Fibroblast of upper back skin (primary cell): ENCODE measurements at places on chromosomes 4 and X.

DNA sequence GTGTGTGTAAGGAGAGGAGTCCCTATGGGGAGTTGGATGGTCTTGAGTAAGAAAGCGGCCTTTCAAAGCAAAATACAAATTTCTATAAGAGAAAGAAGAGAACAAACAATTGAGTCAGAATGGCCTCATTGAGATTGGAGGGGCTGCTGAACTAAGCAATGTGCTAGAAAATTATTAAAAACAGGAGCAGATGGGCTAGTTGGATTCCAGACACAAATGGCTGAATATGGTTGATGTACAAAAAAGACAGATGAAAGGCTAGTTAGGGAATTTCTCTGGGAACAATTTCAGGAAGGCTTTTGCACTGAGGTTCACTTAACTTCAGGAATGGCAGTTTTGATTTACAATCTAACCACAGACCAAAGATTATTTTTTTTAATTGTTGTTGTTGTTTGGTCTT is 1806.8 kb upstream of the TENM3 start:
- peak; percentile 8 for DNase-seq

DNA sequence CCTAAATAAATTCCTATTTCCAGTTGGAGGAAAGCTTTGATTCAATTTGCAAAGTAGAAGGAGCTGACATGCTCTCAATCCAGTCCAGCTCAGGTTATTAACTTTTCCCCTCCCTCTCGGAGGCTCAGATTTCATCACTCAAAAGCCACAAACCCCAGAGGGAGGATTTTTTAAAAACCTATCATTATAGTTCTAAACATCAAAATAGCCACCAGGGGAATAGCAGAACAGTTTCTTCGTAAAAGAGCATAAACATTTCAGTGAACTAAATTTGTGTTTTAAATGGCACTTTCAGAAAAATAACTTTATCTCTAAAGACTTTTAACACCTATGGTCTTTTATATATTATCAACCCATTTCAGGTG is 8.8 kb downstream of the GPRIN3 start:
- peak; percentile 45 for DNase-seq

- no peak for DNase-seq
Measured at GRCh38 chrX:70128071-70128470, 5.2 kb upstream of the IGBP1 start.

DNA sequence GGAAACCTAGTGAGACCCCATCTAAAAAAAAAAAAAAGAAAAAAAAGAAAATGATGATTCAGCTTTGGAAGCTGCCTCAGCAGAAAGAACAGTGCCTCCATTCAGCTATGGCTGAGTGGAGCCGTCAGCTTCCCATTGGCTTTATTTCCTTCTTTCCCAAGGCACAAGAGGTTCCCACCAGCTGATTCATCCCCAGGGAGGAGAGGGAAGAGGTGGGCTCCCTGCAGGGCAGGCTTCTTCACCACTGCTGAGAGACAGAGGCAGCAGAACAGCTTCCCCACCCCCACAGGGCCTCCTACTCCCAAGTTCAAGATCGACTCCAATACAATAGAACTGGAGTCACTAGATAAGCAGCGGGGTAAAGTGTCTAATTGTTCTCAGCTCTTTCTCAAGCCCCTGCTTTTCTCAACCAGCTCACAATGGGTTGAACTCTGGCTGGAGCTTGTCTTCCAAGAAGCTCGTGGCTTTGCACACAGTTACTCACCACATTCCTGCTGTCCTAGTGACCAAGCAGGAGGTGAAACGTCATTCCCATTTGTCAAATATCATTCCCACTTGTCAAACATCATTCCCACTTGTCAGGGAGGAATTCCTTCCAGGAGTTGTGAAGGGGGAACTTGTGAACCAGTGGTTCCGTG is 47.8 kb downstream of the FHDC1 start:
- DNase-seq = peak; percentile 88

DNA sequence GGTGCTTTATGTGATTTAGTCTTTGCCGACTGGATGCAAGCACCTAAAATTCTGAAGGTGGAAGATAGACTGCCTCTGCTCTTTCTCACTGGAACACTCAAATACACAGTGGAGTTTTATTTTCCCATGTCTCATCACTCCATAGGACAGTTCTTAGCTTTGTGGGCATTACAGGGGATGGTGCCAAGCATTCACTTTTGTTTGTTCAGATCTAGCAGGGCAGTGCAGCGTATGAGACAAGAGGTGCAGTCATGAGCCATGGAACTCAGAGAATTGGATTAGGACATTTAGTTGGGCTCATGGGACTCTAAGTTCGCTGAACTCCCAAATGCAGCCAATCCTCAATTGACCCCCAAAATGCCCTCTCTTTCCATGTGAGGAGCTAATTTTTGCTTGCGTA is 1136.9 kb upstream of the PRKX start:
- no peak for DNase-seq

DNA sequence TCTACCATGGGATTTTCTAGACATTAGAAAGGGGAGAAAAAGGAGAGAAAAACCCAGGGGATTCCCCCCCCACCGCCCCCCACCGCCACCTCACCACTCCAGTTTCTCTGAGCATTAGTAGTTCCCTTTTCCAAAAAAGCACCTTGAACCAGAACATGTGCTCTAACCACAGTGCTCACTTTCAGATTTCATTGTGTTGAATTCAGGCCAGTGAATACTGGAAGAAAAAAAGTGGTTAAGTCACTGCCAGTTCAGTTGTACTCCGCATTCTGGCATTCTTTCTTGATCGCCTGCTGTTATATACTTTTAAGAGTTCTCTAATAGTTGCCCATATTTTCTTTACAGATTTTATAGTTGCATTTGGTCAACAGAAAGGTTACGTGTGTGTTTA is 40.9 kb downstream of the JADE3 start:
- no peak for DNase-seq

- no peak for DNase-seq
Measured at GRCh38 chr4:171622729-171623128, 190.5 kb upstream of the GALNTL6 start.

GRCh38 chr4:176437756-176438155 is 118.0 kb downstream of the SPCS3 start:
- no peak for DNase-seq

GRCh38 chrX:38085813-38086212 is 79.5 kb downstream of the SYTL5 start:
- DNase-seq = no peak

DNA sequence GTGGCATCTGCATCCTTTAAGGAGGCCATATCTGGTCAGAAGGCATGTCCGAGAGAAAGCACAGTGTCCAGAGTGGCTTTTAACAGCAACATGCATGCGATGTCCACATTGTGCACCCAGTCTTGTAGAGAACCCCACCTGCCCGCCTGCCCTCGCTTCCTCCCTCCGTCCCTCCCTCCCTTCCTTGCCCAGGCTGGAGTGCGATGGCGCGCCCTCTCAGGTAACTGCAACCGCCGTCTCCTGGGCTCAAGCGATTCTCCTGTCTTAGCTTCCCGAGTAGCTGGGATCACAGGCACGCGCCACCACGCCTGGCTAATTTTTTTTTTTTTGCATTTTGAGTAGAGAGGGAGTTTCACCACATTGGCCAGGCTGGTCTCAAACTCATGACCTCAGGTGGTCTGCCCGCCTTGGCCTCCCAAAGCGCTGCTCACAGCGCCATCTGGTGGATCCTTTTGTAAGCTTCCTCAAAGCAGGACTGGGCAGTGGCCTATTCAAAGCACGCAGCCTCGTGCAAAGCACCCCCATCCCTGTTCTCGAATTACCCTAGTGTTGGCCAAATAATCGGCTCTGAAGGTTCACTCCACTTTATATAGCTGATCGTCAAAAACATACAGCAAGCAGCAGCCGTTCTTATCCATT is 15.0 kb downstream of the BRCC3 start:
- peak; percentile 24 for DNase-seq

DNA sequence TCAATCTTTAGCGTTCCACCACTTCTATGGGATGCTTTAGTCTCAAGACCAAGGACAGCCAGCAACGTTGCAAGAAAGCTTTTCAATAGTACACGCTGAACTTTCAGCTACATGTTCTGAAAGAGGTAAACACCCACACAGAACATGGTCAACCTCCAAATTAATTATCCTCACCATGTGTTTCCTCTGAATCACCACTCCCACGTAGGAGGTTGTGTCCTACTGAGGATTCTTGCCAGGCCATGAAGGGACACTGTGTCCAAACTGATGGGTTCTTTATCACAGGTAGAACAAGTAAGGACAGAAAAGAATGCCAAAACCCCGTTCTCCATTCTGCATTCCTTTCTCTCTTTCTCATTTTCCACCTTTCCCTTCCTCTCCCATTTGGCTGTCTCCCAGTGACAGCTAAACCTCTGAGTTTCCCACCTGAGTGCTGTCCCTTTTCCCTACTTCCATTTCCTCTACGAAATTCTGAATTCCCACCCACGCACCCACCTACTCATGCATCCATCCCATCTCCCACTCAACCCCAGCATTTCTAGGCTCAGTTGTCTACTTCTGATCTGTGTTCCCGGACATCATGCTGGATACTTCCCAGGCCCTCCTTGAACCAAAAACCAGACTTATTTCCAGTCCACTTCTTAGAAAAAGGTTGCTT is 29.0 kb upstream of the GPM6B start:
- no peak for DNase-seq

GRCh38 chr4:9994246-9994847 is 26.9 kb downstream of the SLC2A9 start:
- no peak for DNase-seq

GRCh38 chrX:45063319-45064095 is 137.2 kb downstream of the DIPK2B start:
- no peak for DNase-seq

DNA sequence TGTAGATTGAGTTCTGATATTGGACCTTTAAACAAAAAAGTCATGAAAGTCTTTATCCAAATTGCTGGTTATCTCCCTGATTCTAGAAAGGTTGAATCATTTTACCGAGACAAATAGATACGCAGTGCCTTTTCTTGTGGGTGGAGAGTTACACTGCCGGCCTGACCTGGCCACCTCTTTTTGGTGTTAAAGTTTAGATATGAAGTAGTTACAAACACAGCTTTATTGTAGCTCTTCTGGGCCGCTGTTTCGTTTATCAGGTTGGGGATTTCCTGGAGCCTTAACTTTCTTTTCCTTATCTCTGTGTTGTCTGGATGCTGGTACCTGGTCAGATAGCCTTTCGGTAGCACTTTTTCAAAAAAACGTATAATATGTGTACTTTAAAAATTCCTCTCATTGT is 31.0 kb downstream of the FNIP2 start:
- no peak for DNase-seq

- no peak for DNase-seq
Measured at GRCh38 chr4:2163311-2163821, 78.6 kb downstream of the HAUS3 start.

DNA sequence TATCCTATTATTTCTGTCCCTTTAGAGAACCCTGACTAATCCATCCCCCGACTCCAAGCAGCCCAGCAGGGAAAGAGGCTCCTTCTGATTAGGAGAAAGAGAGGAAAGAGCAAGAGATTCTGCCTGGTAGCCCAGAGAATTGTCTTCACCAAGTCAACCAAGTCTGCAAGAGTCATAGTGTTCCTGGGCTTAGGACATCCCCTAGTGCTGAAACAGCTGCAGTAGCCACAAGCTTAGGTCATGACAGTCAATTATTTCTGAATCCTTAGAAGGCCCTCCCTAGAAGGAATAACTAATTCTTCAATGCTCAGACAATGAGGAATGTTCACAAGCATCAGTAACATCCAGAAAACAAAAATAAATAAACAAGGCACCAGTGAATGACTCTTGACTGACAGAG is 480.3 kb upstream of the GRIA3 start:
- DNase-seq = peak; percentile 21

DNA sequence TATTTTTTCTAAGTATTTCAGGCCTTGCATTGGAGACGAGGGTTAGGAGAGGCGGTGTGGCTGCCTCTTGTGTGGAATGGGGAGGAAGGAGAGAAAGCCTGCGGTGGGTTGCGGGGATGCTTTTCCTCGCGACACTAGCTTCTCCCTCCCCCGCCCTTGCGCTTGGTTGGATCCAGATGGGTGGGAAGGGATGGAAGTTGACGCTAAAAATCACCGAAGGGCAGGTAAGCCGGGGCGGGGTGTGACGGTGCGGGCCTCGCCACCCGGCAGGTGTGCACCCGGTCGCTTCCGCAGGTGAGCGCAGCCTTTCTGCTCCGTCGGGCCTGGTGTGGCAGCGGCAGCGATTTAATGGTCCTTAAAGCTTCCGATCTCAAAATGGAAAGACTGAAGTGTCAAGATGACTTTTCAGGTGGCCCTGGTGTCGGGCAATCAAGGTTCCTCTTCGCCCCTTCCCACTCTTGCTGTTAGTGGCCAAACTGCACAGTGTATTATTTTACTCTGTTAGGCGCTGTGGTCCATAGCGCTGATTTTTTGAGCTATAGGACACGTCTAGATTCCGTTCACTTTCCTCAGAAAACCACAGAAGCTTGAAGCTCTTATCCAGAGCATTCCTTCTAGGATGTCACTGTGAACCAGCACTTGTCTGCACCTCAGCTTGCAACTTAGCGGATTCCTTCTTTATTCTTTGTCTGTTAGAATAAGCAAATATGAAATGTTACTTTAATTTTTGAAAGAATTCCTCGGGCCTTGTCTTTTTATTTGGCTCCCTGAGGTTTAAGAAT is 765 bp downstream of the ENOPH1 start:
- DNase-seq = peak; percentile 31

DNA sequence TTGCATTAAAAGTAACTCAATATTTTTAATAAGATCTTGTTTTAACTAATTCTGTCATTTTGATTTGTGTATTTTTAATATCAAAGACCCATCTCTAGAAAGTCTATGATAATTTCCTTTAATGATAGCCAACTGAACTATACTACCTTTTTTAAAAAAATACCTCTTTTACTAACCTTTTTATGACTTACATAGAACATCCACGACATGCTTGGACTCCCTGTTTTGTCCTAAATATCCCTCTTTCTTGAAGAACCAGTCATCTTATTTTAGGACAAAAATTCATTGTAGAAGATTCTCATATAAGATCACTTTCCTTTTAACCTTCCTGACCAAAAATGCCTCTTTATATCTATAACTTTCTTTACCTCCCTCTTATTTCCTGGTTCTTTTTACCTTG is 76.8 kb upstream of the GC start:
- no peak for DNase-seq

- no peak for DNase-seq
Measured at GRCh38 chr4:16227462-16227868, 1.2 kb upstream of the TAPT1 start.

DNA sequence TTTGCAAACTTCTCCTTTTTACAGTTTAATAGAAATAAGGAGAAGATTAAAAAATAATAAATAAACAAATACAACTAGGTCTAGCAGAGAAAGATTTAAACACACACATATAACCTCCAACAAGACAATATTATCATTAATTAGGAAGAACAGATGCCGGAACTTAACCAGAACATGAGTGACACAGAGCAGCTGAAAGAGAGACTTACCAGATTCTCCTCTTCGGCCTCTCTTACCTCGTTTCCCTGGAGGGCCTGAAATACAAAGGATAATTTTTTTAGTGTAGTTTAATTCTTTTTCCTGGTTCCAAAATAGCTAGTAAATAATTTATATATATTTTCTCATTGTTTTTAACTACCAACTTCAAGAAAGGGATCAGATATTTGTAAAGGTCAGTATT is 252.5 kb downstream of the COL25A1 start:
- DNase-seq = no peak

DNA sequence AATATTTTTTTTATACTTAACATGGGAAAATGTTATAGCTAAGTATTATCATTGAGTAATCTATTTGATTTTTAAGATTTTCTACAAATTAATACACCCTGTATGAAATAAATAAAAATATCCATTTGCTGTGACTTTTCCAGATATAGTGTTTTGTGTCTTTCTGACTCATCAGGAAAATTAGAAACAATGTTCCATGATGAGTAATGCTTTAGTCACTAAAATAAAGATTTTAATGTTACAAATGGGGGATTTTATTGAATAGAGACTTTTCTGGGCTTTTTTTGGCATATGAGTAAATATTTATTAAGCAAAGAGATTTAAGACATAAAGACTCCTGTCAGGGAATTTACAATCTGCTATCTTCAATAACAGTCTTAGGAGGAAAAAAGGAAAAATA is 279.2 kb upstream of the NOCT start:
- no peak for DNase-seq
